ENCODE measurements at places on chromosomes 3 and 15.

DNA sequence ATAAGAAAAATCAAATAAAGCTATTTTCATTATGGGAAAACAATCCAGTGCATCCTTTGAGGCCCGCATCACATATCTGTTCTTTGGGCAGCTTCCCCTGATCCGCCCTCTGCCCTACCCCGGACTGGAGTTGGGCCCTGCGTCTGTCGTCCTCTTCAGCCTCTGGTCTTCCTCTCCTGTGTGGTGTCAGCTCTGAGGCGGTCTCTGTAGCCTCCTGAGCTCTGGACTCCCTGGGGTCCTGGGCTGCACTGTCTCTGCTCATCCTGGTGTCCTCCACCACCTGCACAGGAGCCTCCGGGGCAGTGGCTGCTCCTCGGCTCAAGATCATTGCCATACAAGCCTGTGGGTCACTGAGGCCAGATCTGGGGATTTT, 7.4 kb upstream of the SNX22 start:
- DNase-seq = no peak

DNA sequence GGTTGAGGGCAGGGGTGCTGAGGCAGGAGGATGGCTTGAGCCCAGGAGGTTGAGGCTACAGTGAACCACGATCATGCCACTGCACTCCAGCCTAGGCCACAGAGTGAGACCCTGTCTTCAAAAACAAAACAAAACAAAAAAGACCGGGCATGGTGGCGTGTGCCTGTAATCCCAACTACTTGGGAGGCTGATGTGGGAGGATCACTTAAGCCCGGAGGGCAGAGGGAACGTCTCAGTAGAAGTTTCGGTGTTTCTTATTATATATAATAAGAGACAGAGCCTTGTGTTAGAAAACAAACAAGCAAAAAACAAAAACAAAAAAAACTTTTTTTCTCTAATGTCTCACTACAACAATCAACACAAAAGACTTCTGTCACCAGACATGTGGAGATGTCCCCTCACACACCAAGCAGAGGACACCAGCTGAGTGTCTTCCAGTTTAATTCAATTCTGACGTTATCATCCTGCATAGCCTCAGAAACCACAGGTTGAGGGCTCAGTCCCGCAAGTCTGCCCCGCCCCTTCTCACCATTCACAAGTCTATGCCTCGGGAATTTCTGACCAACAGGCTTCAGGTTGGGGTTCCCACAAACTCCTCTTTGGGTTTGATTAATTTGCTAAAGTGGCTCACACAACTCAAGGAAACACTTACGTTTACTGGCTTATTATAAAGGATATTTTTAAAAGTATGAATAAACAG, 24.0 kb upstream of the EIF4A2 start:
- no peak for DNase-seq

GRCh38 chr3:188025555-188025954, 128.4 kb upstream of the LPP start:
- DNase-seq = no peak

DNA sequence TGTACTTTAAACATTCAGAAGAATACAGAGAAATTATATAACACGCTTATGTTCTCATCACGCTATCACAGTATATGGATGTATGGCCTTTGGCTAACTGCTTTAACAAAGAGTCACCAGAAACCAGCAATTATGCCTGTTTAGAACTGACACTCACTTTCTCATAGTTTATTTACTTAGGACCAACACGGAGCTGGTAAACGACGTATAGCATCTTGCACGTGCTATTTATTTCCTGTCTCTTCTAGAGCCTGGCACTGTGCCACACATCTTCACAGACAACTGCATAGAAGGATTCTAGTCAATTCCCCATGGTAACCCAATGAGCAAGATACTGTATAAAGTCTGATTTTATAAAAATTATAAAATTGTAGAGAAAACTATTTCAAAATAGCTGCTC, 43.6 kb downstream of the TBC1D2B start:
- no peak for DNase-seq

GRCh38 chr15:61410662-61411061, 181.6 kb upstream of the RORA start:
- no peak for DNase-seq
